Activated CD8-positive, alpha-beta T cell treated with anti-CD3 and anti-CD28 coated beads for 36 hours (primary cell): ENCODE measurements at places on chromosomes 7 and 10. TPM values are rescaled to one million over a fixed set of nuclear protein-coding genes. Genes with fewer than 3 reads are reported as not detected.

- H3K4me3 ChIP-seq, result no peak overlapping the region
- peaks cover 13% of the 10 kb centered on the region for H3K4me1 ChIP-seq
- DNase-seq, result peak; percentile 54
Measured at GRCh38 chr7:23287612-23288011, 11.5 kb upstream of the MALSU1 start.

DNA sequence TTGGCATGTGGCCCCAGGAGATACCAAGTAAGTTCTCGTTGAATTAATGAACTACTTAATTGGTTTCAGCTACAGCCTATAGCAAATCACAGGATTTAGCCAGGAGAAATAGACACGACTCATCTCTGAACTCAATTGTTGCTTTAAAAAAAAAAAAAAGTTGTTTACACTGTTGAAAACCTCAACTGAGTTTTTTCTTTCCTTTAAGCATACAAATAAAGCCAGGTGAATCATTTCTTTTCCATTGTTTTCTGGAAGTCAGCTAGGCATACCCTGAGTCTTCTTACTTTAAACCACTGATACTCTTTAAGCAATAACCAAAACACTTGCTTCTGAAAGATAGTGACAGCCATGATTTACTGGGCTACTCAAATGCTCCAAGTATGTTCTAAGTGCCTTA, 755 bp downstream of the FRMPD2 start:
- no peaks in the 10 kb centered on the region for H3K36me3 ChIP-seq
- no peak overlapping the region for H3K4me3 ChIP-seq
- peaks cover 7% of the 10 kb centered on the region for H3K27me3 ChIP-seq
- H3K4me1 ChIP-seq, result no peaks in the 10 kb centered on the region
- H3K27ac ChIP-seq, result no peak overlapping the region

Gene ZNF804B
- total RNA-seq, result not detected

Gene C10orf53
- not detected for total RNA-seq

Gene CALML5
- not detected for total RNA-seq
